Kidney (tissue), 22 donors: ENCODE measurements at places on chromosomes 3 and 15. TPM values are rescaled to one million over a fixed set of nuclear protein-coding genes. Genes with fewer than 3 reads are reported as not detected.
A peak's percentile ranks its signal among the peaks of the same experiment; 100 is the strongest.

DNA sequence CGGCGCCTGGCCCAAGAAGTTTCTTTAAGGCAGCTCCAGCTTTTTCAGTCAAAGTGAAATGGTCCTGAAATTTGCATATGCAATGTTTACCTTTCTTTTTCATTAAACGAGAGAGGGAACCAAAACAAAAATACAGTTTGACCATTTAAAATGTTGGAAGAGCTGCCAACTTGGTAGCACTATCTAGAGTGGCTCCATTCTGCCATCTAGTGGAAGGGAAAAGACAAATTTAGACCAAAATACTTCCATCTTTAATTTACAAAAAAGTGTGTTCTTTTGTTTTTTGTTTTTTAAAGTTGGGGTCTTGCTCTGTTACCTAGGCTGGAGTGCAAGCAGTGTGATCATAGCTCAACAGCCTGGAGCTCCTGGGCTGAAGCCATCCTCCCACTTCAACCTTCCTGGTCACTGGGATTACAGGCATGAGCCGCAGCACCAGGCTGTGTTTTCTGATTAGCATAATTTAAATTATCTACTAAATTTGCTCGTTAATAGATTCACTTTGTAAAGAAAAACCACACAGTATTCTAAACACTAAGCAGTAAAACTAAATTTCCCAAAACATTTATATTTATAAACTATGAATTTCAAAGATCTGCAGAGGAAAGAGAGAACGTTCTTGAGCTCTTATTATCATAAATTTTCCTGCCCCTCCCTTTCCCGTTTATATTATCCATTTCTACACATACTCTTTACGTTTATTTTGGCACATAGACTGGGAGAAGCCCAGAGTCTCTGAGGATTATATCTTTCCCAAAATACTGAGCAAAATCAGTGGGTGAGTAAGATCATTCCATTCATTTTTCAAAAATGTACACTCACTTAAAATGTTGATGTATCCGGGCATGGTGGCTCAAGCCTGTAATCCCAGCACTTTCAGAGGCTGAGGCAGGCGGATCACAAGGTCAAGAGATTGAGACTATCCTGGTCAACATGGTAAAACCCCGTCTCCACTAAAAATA is 15.4 kb upstream of the RFC4 start:
- peak; percentile 68 for DNase-seq

DNA sequence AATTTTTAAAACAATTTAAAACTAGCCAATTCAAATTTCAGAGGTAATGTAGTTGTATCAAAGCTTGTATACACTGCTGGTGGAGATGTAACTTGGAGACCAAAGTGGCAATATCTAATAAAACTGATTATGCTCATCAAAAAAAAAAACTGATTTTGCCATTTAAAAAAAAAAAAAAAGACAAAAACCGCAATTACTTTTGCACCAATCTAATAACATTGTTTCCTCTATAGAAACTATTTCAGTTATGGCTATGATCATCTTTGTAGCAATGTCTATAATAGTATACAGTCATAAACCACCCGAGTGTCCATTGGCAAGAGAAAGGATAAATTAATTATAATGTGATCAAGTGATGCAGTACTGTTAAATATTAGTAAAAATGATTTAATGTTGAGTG is 149.3 kb upstream of the SEMA6D start:
- DNase-seq, result no peak

DNA sequence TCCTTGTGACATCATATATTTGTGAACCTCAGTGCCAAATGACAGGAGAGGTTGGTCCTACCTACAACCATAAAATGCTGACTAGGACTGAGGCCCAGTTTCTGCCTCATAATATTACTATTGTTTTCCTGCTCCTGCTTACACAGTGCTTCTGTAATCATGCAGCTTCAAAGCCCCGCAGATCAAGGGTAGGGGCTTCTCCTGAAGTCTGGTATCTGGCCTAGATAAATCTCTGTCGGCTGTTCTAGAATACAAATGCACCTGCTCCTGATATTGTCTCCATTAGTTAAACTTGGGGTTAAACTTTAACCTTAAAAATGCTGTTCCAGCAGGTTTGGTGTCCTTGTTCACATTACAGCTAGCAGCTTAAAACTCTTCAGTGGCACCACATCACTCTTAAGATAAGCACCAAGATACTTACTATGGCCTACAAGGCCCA is 552.4 kb downstream of the TUSC7 start:
- DNase-seq, result peak; percentile 22

DNA sequence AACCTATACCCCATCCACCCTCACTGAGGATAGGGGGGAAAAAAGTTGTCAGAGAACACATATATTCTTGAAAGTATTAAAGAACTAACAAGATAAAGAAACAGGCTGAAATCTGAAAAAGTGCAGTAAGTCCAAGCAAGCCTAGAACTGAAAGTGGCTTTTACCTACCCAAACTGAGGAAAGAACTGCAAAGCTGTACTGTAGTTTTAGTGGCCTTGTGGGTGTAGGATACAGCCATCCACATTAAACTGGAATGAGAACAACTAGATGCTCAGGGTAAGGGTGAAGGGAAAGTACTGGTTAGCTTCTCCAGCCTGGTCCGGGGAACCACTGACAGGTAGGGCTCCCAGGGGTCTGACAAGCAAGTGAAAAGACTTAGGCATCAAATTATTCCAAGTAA is 10.1 kb downstream of the UBP1 start:
- no peak for DNase-seq

DNA sequence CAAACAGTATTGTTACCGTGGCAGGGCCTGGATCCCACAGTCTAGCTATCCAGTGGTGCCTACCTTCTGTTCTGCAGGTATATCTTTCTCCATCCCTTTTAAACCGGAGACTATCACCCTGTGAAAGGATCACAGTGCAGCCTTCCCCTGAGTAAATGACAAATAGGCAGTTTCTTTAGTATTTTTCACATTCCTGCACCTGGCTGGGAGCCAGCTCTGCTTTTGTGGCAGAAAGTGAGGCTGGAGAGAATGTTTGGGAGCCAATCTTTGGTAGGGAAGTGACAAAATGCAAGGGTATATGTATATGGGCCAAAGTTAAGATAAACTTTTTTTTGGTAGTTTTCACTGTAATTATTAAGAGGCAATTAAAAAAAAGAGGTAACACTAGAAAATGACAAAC is 54.8 kb downstream of the ARHGEF26 start:
- peak; percentile 35 for DNase-seq

GRCh38 chr15:56877255-56877970 is 41.0 kb upstream of the TCF12 start:
- DNase-seq, result no peak

DNA sequence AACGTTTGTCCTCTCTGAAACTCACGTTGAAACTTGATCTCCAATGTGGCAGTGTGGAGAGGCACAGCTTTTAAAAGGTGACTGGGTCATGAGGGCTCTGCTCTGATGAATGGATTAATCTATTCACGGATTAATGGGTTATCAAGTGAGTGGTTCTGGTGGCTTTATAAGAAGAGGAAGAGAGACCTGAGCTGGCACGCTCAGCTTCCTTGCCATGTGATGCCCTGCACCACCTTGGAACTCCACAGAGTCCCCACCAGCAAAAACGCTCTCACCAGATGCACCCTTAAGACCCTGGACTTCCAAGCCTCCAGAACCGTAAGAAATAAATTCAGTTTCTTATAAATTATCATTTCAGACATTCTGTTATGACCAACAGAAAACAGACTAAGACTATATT is 2.6 kb downstream of the PPP1R2 start:
- no peak for DNase-seq

DNA sequence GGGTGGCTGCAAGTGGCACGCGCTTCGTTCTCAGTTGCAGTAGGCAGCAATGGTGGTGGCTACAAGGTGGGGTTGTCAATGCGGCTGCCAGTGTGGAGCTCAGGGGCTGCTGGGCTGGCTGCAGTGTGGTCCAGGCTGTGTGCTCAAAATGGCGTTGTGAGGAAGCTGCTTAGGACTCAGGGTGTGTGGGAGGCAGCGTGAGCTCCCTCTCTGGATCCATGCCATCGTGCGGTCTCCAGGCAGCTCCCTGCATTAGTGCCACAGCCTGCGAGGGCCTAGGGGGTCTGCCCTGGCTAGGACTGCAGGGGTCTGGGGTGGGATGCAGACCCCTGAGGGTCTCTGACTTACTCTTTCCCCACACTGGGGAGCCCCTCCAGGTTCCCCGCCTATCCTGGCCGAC is 397.2 kb downstream of the OCA2 start:
- DNase-seq, result no peak

DNA sequence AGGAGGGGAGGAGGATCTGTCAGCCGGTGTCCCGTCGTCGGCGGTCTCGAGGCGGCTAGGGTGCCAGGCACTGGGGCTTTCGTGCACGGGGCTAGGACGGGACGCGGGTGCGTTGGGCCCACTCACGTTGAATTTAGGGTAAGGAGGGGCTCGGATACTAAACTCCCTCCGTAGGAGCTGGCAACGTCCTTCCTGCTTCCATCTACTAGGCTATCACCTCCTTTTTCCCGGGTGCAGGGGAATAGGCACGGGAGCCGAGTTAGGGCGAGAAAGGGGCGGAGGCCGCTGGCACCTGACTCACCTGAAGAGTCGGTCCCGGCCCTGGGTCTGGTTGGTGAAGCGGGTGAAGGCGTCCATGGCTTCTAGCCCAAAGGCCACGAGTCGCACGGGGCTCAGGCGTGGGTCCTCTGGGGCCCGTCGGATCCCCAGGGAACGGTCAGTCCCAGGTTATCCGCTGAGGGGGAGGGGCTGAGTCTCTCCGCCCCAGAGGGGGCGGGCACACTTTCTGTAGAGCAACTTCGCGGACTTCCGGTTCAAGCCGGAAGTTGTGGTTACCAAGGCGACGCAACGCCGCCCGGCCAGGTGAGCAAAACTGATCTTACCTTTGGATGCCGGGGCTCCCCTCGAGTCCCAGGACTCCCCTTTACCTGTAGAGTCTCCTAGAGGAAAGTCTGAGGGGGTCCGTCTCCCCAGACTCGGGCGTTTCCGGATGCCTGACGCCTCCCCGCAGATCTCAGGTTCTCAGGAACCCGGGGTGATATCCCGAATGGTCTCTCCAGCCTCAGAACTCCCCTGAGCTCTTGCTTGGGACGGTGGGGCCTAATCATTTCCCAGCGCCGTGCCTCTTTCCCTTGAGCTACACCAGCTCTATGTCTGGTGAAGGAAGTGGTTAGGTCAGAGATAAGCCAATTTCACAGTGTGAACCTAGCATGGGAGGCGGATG is at the start of the genes PEX11A and WDR93:
Gene PEX11A, minus strand, starts transcription at position 479 of the 943 bp plus-strand sequence. Its CDS starts 122 bp downstream, at position 357.
Gene WDR93, plus strand, starts transcription at position 536 of the 943 bp plus-strand sequence. CDS start 10,936 bp downstream, outside the sequence.
- peak; percentile 88 for DNase-seq

DNA sequence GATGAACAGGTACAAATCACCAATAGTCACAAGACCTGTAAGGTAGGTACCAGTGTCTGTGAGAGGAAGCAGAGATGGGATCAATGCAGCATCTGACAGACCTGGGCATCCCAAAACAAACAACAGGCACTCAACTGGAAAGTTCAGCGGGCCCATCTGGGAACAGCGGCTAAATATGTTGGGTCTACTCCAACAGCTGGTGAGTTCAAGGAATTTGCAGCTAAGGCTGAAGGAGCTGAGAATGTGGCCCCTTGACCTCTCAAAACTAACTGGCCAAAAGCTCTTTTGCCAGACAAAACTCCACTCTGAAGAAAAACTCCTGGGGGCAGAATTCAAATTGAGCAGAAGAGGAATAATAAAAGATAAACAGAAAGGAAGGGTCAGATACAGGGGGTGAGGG is 24.4 kb downstream of the AVEN start:
- DNase-seq, result no peak

DNA sequence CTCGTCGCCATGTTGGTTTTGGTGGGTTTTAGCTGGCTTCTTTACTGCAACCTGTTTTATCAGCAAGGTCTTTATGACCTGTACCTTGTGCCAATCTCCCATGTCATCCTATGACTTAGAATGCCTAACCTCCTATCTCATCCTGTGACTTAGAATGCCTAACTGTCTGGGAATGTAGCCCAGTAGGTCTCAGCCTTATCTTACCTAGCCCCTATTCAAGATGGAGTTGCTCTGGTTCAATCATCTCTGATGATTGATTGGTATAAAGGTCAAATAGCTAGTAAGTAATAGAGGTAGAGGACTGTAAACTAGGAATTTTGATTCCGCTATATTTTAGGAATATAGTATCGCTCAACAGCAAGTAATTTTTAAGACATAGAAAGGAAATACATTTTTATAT is 1.3 kb upstream of the ACKR2 start:
- no peak for DNase-seq

DNA sequence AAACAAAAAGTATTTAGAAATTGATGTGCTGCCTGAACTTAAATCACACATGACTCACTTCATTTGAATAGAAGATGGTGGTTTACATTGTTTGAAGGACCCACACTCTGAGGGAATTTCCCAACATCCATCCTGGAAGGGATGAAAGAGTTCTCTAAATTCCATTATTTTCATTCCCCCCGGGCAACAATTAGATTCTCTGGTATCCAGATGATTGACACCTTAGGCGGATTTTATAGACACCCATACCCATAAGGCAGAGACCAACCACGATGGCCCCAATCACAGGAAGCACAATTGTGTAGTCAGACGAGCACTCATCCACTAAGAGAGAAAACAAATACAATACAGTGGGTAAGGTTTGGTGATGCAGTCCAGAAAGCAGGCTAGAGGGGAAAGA is 24.6 kb upstream of the MCCC1 start:
- no peak for DNase-seq

GRCh38 chr3:148955544-148956346 is 35.6 kb upstream of the GYG1 start:
- DNase-seq, result peak; percentile 39

DNA sequence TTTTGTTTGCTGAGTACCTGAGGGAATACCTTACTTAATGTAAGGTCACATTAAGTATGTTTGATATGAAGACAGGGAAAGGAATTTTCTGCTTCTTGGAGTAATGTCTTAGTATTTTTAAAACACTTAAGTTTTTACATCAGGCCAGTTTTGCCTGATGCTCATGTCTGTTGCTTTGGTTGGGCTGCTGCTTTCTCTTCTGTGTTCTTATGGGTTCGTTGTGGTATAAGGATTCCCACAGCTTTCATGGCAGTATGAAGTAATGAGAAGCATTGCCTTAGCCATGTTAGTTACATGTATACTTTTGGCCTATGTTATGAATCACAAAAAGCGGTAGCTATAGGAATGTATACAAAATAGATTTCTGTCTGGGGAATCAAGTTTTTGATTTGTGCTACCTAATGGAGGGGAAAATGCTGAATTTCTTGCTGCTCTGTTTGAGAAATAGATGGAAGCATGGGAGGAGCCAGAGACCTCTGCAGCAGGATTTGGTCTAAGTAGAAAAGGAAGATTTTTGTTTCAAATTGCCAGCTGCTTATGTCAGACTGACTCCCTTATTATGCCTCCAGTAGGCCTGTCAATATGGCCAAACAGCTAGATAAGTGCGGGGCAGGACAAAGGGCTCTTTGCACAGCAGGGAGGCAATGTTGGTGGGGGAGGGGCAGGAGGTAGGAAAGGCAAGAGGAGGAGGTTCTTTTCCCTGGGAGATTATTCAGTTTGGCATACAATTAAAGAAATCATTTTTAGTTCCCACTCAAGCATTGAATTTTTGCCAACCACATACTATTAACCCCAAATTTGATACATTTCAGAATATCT is 5.2 kb downstream of the SETD5 start:
- peak; percentile 53 for DNase-seq

Gene IL16
- 1.4 TPM for polyA plus RNA-seq

Gene RNF168
- 3.2 TPM for polyA plus RNA-seq

Gene CPA3
- not detected for polyA plus RNA-seq

Gene CMTM8
- polyA plus RNA-seq, result 9.6 TPM
